ENCODE measurements at places on chromosomes 7 and 10.
A peak's percentile ranks its signal among the peaks of the same experiment; 100 is the strongest.

GRCh38 chr10:92822060-92822634 lies 26.2 kb upstream of the EXOC6 start:
- DNase-seq = no peak

- DNase-seq = peak; percentile 82
Observed at GRCh38 chr7:90595801-90596670, at the start of gene CDK14. CDK14 (plus strand) TSS chr7:90596321; CDS start chr7:90596628, 307 bp downstream.

GRCh38 chr10:95906677-95907455 lies 909 bp upstream of the CC2D2B start:
- DNase-seq = peak; percentile 11

DNA sequence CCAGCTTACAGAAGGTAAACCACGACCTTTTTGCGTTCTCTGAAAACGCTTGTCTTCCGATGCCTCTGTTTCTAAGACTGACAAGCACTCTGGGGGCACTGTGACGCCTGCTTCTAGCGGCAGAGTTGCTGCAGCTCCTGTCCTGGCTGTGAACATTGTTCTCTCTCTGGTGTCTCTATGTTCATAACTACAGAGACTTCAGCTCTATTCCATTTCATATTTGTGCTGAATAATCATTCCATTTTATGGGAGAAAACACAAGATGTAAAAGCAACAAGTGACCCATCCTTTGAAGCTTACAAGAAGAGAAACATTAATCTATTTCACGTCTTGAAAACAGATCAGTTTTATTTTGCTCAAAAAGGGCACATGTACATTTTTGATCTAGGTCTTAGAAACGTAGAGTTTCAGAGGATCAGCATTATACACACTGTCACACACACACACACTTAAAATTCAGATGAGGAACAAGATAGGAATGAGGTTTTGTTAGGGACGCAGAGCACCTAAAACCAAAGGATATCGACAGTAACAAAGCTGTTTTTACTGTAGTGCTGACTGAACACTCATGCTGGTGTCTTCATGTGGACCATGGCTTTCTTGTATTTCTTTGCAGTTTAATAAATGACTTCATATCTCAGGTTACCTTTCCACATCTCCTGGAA lies 3.0 kb downstream of the IKZF1 start:
- DNase-seq = no peak

DNA sequence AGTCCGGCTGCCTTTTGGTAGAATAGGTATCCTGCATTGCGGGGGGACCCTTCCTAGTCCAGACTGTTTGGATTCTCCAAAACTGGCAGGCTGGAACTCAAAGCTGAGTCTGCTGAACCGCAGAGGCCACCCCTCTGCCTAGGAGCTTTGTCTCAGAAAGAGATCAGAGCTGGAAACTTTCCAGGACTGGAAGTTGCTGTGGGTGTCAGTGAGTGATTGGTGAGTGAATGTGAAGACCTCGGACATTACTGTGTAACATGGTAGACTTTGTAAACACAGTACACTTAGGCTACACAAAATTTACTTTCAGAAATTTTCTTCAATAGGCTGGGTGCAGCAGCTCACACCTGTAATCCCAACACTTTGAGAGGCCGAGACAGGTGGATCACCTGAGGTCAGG lies 103.8 kb downstream of the DNAJC1 start:
- no peak for DNase-seq

DNA sequence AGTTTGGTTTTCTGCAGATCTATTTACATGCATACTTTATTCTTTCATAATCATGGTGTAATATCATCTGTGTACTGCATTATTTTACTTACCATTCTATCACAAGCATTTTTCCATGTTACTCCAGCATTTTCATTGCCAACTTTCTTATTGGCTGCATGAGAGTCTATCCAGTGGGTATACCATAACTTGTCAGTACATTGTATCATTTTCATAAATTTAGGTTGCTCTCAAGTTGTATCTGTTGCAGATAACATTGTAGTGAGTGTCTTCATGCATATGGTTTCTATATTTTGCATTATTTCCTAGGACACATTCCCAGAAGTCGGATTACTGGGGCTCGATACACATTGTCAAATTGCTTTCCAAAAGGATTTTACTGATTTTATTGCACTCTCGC lies 87.2 kb upstream of the INSYN2A start:
- no peak for DNase-seq

GRCh38 chr7:52017802-52018679 lies 701.4 kb upstream of the COBL start:
- DNase-seq = peak; percentile 63

- DNase-seq = no peak
Observed at GRCh38 chr10:119116326-119116951, 12.5 kb downstream of the DENND10 start.

DNA sequence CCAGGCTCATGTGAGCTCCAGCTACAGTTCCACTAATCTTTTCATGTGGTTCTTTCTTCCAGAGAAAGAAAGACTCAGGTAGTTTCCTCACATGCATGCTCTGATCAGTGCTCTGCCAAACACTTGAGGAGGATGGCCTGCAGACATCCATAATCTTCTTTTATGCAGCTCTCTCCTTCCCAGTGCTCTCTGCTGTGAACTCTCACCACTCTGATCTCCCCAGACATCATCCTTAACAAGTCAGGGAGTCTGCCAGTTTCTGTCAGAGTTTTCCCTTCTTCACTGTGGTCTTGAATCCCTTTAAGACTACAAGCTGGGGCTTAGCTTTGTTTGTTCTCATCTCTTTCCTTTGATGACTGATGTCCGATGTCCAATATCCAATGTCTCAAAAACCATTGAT lies 203.4 kb upstream of the PRKCQ start:
- no peak for DNase-seq

- DNase-seq = no peak
Observed at GRCh38 chr7:158075633-158076001, 512.0 kb downstream of the PTPRN2 start.

GRCh38 chr7:35968140-35968940 lies 167.5 kb downstream of the SEPTIN7 start:
- DNase-seq = no peak

- no peak for DNase-seq
Observed at GRCh38 chr10:95819620-95820329, 63.8 kb downstream of the ENTPD1 start.

GRCh38 chr10:46297406-46298204 lies 10.8 kb downstream of the ANTXRL start:
- no peak for DNase-seq

Data from neuronal stem cell (in vitro differentiated cells).